ENCODE measurements at places on chromosomes 12 and 14. TPM values are rescaled to one million over a fixed set of nuclear protein-coding genes. Genes with fewer than 3 reads are reported as not detected.

DNA sequence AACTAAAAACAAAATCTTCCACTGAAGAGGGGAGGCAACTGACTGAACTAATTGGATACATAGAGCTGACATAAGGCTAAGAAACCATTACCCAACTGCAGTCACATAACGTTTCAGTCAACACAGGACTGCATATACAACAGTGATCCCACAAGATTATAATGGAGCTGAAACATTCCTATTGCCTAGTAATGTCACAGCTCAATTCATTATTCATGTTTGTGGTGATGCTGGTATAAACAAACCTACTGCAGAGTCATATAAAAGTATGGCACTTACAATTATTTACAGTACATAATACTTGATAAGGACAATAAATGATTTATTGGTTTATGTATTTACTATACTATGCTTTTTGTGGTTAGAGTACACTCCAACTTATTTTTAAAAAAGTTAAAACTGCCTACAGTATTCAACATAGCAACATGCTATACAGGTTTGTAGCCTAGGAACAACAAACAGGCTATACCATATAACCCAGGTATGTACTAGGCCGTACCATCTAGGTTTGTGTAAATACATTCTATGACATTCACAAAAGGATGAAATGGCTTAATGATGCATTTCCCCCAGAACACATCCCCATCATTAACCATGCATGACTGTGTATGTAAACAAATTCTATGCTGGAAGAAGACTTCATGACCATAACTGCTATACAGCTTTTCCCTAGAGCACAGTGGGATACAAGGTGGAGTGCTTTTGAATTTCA lies 4.3 kb downstream of the NAP1L1 start:
- DNase-seq = no peak

- DNase-seq = no peak
Measured at GRCh38 chr12:92786045-92786444, 83.3 kb downstream of the PLEKHG7 start.

IL26 gene
- total RNA-seq = not detected

FOXG1 gene
- not detected for total RNA-seq

DNA sequence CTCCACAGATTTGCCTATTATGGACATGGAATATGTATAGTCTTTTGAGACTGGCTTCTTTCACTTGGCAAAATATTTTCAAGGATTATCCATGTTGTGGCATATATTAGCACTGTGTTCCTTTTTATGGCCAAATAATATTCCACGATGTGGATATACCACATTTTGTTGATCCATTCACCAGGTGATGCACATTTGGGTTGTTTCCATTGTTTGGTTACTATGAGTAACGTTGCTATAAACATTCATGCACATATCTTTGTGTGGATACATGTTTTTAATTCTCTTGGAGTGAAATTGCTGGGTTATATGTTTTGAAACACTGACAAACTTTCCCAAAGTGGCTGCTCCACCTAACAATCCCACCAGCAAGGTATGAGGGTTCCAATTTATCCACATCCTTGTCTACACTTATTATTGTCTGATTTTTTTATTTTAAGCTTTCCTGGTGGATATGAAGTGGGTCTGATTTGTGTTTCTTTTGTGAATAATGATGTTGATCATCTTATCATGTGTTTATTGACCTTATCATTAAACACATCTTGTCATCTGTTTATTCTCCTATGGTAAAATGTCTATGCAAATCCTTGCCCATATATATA lies 116.2 kb upstream of the FRMD6 start:
- no peak for DNase-seq

GRCh38 chr12:115203701-115204100 lies 519.7 kb upstream of the TBX3 start:
- DNase-seq = no peak

GRCh38 chr12:76876696-76877229 lies 2.1 kb downstream of the CSRP2 start:
- no peak for DNase-seq

DNA sequence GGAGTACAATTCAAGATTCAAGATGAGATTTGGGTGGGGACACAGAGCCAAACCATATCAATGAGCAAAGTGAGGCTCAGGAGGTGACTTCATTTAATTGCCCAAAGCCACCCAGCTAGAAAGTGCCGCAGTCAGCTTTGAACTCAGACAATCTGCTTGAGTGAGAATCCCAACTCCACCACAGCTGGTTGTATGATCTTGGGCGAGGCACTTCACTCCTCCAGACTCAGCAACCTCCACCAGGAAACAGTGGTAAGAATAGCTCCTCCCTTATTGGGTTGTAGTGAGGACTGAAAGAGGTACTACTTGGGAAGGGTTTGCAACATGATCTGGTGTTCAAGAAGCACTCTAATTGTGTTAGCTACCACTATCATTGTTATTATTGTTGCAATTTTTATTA lies 129.2 kb upstream of the RFLNA start:
- DNase-seq = no peak

GRCh38 chr12:27424631-27425230 lies 21.8 kb upstream of the SMCO2 start:
- no peak for DNase-seq

CLEC2A gene
- not detected for total RNA-seq

PPP1R1A gene
- total RNA-seq = 37.9 TPM

ZCCHC8 gene
- total RNA-seq = 10.1 TPM
